ENCODE measurements at places on chromosomes 4 and X.
A peak's percentile ranks its signal among the peaks of the same experiment; 100 is the strongest.

- peak; percentile 3 for DNase-seq
Observed at GRCh38 chrX:23756165-23756564, 13.1 kb upstream of the ACOT9 start.

DNA sequence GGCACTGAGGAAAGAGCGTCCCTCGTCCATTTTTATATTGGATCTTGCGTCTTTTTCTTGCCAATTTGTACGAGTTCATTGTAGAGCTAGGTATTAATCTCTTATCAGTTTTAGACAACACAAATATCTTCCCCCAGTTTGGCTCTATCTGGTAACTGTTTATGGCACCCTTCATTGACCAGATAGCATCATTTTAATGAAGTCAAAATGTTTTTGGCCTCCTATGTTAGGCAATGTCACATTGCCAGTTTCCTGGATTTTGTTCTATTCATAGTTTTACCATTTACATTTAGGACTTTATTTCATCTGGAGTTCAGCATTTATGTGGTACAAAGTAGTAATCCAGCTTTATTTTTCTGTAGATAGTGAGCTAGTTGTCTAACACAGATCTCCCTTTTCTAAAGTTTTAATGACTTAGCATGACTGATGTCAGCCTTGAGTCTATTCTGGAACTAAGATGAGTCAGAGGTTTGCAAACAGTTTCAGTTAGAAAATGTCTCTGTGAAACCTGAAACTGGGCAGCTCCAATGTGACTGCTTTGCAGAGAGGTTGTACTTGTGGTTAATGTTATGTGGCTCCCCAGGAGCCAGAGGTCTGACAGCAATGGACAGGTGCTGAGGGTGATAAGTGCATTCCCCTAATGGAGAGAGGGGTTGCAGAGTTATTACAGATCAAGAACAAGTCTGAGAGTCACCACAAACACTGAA is 5.3 kb upstream of the STBD1 start:
- no peak for DNase-seq

DNA sequence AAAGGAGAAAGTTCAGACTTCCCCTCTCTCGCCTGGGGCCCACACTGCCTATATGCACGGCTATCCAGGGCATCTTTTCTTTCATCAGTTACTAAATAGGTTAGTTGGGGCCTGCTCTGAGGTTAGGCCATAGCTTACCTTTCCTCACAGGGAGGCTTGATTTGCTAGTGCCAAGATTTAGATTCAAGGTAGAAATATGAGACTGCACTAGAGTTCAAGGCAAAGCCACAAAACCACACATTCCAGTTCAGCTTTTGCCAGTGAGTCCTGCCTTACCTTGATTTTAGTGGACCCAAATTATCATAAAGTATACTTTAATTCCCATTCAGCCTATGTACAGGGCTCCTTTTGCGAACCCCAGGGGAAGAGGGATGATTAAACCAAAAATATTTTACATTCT is 762.8 kb downstream of the PDHA2 start:
- DNase-seq, result no peak

DNA sequence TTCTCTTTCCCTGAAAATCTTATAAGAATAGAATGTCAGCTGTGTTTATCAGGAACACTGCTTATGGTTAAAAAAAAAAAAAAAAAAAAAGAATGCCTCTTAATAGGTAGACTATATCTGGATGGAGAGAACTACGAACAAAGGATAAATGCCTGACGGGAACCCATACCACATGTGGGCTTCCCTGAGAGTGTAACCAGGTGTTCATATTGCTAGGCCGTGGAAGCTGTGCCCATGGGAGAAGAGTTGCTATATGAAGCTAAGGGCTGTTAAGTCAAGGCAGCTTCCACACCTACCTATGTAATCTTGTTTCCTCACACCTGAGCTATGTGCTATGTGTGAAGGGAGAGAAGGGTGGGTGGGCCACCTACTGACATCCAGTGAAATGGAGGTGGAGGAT is 27.3 kb downstream of the TMEM184C start:
- no peak for DNase-seq

DNA sequence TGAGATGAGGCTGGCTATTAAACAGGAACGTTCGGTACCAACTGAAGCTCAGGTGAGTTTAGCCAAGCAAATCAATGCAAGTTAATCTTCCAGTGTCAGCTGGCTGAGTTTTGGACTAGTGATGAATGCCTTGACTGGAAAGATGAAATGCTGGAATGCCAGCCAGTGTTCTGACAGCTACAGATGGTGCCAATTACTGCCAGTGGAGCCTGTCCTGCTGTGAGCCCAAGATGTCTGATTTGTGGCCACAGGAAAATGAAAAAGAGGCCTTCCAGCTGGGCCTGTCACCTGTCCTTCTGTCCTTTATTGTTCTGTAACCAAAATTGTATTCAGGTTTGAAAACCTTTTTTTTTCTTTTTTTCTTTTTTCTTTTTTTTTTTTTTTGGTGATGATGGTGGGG is 223.1 kb downstream of the AFF2 start:
- DNase-seq, result no peak

- no peak for DNase-seq
Observed at GRCh38 chr4:156778093-156778492, 193.5 kb downstream of the PDGFC start.

GRCh38 chr4:124132161-124132560 is 580.4 kb downstream of the ANKRD50 start:
- no peak for DNase-seq

GRCh38 chr4:169089004-169089403 is 78.9 kb upstream of the CBR4 start:
- no peak for DNase-seq

DNA sequence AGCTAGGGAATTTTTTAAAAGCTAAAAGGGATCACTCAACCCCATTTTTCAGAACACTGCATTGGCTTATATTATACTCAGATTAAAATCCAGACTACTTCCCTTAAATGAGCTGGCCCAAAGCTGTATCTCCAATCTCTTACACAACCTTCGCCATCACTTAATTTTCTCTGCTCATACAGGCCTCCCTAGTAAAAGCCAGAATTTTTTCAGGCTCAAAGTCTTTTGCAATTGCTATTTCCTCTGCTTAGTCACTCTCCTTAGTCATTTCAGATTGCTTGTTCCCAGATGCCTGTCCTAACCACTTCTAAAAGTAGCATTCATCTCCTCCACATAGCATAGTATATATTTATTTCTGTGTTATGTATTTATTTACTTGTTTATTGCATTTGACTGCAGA is 1587.9 kb upstream of the ADGRL3 start:
- peak; percentile 67 for DNase-seq

- no peak for DNase-seq
Observed at GRCh38 chr4:99264927-99265326, 25.9 kb downstream of the ADH1A start.

GRCh38 chr4:39571054-39571453 is 43.8 kb upstream of the UGDH start:
- no peak for DNase-seq

- DNase-seq, result no peak
Observed at GRCh38 chr4:4709736-4710135, 149.7 kb upstream of the MSX1 start.

- DNase-seq, result no peak
Observed at GRCh38 chr4:72987741-72988729, 81.5 kb downstream of the COX18 start.
